A549 treated with RU486 at 1 μM for 4 hours (cell line): ENCODE measurements at places on chromosomes 13 and 19. TPM values are rescaled to one million over a fixed set of nuclear protein-coding genes. Genes with fewer than 3 reads are reported as not detected.

The GRK1 gene
- not detected in 5 replicates for total RNA-seq

The LGALS14 gene
- not detected in 5 replicates for total RNA-seq

The SGTA gene
- 57.9 to 80.1 TPM (median 74.5 TPM) in 5 replicates for total RNA-seq

The KIR2DL1 gene
- total RNA-seq, result not detected in 5 replicates

The ZNF90 gene
- not detected in 5 replicates for total RNA-seq

The GIPR gene
- total RNA-seq, result 2.3 to 3.8 TPM (median 2.6 TPM) in 5 replicates

The FBL gene
- total RNA-seq, result 611 to 816 TPM (median 717 TPM) in 5 replicates

The ONECUT3 gene
- total RNA-seq, result not detected in 5 replicates

The COL5A3 gene
- total RNA-seq, result 3.5 to 5.4 TPM (median 3.6 TPM) in 5 replicates

The NLRP11 gene
- total RNA-seq, result 0.06 TPM in 1 of 5 replicates, not detected in the others

The TNFSF9 gene
- 4.7 to 8.9 TPM (median 7.0 TPM) in 5 replicates for total RNA-seq

The NLRP9 gene
- total RNA-seq, result not detected in 5 replicates

The SARS2 gene
- total RNA-seq, result 47.0 to 60.3 TPM (median 55.3 TPM) in 5 replicates
